ENCODE measurements at places on chromosomes 2 and 18.
A peak's percentile ranks its signal among the peaks of the same experiment; 100 is the strongest.

DNA sequence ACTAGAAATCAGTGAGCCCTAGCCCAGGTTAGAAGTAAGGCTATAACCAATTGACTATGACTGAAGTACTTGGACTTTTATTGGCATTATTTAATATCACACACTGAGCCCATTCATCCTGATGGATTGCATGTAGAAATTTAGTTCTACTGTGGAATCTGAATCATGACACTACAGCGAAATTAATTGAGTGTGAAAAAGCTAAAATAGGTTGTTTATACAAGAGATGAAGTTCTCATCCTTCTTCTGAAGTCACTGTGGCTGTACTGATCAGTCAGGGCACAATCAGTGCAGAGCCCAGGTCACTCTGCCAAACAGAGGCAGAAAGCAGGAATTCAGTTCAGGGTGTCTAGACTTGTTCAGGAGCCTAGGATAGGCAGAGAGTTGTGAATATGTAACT lies 158.9 kb downstream of the BABAM2 start:
- DNase-seq: no peak

GRCh38 chr2:170587922-170588321 lies 127.2 kb upstream of the SP5 start:
- no peak for DNase-seq

- no peak for DNase-seq
Measured at GRCh38 chr2:215579809-215580208, 143.9 kb upstream of the FN1 start.

DNA sequence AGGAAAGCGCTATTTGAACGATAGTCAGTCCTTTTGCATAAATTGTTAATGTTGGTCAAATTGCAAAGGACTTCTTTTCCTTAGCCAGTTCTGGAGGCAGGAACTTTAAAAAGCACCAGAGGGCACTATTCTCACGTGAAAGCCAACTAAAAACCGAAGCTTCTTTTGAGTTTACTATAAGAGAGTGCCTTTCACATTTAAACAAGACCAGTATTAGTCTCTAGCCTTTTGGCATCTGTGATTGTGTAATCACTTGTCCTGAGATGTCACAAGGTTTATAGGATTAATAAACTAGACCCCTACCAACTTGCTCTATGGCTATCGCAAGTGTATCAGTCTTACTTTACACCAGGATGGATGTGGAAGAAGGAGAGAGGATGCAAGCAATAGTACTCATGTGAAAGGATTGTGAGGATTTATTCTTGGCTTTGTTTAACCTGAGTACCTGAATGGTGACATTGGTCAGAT lies 14.4 kb upstream of the STAT4 start:
- no peak for DNase-seq

DNA sequence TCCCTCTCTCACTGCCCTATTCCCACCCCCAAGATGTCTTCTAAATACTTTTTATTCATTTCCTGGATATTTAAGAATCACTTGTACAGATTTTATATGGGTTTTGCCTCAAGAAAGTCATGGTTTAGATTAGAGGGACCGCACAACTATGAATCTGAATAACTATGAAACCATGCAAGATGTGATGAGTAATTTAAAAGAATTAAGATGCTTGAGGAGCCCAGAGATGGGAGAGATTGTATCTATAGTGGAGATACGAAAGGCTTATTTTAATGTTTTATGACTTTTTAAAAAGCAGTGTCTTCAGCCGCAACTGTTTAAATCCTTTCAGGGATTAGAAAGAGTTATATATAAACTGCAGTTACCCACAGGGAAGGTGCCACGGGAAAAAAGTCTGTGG lies 324.1 kb downstream of the LPIN1 start:
- no peak for DNase-seq

DNA sequence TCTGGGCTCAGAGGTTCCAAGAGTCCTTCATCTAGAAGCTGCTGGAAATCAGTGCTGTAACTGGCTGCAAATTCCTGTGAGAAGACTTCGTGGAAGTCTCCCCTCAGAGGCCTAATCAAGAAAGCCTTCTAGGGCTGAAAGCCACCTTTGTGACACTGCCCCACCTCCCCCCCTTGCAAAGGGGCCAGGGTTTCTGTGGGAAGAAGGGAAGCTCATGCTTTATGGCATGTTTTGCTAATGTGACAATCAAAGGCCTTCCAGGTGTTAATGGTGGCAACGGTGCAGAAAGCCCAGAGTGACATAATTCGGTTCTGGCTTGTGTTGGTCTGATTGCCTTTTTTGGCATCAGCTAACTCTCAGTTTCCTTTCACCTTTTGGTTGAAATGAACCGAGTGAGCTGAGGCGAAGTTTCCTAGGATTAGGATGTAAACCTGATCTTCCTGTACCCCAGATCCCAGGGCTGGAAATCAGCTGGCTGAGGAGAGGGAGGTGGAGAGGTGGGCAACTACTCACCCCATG lies 126.9 kb upstream of the TRIB2 start:
- no peak for DNase-seq

DNA sequence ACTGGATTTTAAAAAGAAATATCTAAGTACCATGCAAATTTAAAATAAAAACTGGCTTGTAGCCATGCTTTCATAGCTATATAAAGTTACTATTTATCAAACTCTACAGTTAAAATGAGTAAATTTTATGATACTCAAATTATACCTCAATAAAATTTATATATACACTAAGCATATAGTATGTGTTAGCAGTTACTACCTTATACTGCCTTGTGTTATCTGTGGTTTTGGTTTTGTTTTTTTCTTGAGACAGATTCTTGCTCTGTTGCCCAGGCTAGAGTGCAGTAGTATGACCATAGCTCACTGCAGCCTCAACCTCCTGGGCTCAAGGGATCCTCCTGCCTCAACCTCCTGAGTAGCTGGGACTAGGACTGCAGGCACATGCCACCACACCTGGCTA lies 342.1 kb downstream of the KIAA1328 start:
- no peak for DNase-seq

GRCh38 chr2:239509373-239510143 lies 108.7 kb upstream of the HDAC4 start:
- peak; percentile 26 for DNase-seq

GRCh38 chr2:18149660-18150246 lies 271.3 kb downstream of the KCNS3 start:
- DNase-seq: peak; percentile 40

DNA sequence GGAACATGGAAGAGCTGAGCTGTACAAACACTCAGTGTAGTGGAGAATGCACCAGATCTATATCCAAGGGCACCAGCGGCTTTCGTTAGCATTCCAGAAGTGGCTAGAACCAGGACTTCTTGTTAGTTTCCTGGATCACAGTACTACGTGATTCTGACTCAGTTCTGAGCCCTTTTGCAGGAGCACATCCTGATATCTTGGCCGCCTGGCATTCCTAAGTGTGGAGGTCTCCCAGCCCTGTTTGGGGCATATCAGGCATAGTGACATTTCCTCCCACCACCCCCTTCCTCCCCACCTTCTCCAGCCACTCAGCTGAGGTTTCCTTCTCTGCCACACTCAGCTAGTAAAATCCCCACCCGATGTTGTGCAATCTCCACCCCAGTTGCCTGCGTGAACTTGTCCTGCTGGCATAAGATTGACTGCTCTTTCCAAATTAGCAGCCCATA lies 63.4 kb downstream of the BMP10 start:
- DNase-seq: peak; percentile 45

GRCh38 chr2:15786003-15786654 lies 154.2 kb upstream of the MYCN start:
- no peak for DNase-seq

- no peak for DNase-seq
Measured at GRCh38 chr18:39523281-39523680, 1957.7 kb upstream of the CELF4 start.

- DNase-seq: no peak
Measured at GRCh38 chr2:95392730-95393455, 9.6 kb upstream of the FAHD2A start.

Data from hematopoietic multipotent progenitor cell (in vitro differentiated cells).